ENCODE measurements at places on chromosomes 5 and 9.

DNA sequence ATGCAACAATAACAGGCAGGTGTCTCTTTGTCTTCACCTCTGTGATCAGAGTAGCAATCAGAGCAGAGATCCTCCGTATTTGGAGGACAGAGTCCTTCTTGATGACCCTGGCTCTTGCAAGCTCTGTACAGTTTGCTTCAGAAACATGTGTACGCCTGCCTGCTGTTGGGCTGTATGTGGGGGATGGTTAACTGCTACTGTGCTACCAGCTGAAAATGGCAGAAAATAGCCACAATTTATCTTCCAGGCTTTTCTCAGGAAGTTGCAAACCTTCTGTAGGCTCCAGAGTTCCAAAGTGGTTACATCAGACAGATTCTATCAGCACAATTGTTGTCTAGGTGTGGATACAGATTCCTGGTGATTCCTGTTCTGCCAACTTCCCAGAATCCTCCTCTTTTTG, 35.5 kb downstream of the DDX46 start:
- DNase-seq = no peak

GRCh38 chr9:90987566-90987965, 185.9 kb downstream of the SYK start:
- DNase-seq = no peak

DNA sequence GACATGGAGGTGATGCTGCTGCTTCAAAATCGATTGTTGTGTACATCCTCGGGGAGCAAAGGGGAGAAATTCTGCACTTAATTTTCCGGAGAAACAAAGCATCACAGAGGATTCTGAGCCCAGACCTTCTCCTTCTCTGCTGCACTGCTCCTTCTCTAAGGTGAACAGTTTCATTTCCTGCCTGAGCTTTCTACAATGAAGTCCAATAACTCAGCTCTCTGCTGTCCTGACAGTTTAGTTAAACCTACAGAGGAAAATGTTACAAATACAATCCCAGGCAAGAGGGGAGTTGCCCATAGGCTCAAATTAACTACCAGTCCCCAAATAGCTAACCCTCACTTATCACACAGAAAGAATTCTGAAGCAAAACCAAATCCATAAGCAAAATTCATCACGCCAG, 206.3 kb downstream of the EFNA5 start:
- DNase-seq = no peak

GRCh38 chr5:167945542-167946384, 345.7 kb upstream of the WWC1 start:
- DNase-seq = no peak

DNA sequence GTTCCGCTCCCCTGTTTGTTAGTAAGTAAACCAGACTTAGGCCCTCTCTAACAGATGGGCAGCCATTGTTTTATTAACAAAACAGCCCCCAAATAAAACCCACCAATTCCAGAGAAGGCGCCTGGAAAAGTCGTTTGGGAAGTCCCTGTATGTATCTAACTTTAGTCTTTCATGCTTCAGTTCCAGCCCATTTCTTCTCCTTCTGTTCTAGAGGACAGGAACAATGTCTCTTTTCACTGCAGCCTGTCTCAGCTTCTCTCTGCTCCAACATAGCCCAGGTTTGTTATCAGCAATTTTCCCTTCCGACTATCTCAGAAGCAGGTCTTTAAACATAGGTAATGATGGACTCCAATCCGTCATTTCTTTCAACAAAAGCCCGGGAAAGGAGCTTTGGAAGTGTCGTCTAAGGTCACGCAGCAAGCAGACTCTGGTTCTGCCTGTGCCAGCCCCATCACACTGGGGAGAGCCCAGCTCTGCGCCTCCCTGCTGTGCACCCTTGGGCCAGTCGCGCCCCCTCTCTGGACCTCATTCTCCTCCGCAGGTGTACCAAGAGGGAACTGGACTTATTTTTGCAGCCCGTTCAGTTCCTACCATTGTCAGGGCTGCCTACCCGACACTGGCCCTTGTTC, 9.6 kb upstream of the AKNA start:
- DNase-seq = no peak

GRCh38 chr5:117877731-117878130, 1110.6 kb downstream of the DTWD2 start:
- DNase-seq = no peak

- DNase-seq = no peak
Observed at GRCh38 chr9:93600504-93600903, 24.1 kb downstream of the PHF2 start.

DNA sequence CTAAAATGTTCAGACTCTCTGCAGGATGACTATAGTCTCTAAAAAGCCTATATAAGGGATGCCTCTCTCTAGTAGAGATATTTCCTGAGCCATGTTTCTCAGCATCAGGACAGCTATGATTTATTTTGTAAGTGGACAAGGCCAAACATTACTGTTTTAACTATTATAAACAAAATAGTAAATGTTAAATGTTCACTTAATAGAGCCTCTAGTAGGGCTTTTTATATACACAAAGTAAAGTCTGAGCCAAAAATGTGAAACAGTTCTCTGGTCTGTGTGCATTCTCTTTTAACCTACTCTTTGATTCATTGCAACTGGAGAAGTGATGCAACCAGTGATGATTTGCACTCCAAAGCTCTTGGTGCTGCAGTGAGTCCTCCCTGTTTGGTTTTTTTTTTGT, 220.5 kb downstream of the GDNF start:
- DNase-seq = no peak

GRCh38 chr9:1173993-1174392, 123.8 kb downstream of the DMRT2 start:
- no peak for DNase-seq

DNA sequence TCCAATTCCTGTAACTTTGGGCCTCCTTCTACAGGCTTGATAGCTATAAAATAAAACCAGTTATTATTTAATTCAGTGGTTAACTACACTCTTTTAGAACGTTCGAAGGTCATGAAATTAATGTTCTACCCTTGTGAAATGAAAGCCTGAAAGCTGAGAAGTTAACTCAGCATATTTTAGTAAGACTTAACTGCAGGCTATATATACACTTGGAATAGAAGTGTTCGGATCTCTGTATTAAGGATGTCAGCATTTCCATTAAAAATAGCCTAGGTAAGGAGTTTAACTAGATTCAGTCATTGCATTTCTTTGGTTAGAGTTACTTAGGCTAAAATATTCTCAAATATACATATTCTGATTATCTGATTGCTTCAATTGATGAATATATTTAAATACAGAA, 229.2 kb downstream of the MRPS30 start:
- DNase-seq = no peak

DNA sequence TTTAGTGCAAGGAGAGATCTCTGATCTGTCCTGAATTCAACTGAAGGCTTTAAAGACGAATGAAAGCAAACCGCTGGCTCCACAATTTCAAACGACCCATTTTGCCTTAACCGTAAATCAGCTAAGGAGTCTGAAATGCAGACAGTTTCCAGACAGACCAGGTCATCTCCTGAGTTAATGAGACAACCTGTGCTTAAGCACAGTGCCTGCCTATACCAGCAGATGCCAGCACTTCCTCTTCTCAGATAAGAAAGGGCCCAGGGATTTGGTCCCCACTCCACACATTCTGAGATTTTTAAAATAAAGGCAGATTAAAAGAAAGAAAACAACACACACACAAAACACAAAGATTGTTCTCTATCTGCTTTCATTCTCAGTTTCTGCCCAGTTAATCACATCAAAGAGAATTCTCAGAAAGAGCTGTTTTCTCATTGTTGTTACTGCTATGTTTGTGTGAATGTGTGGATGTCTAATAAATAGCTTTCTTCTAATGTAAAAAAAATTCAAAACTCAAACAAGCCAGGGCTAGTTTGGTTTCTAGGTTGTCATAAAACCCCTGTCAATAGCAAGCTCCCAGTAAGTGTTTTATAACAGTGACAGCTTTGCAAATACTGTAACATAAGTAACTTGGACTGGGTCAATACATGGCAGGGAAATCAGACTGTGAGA, 157.7 kb upstream of the SLC24A2 start:
- DNase-seq = no peak

DNA sequence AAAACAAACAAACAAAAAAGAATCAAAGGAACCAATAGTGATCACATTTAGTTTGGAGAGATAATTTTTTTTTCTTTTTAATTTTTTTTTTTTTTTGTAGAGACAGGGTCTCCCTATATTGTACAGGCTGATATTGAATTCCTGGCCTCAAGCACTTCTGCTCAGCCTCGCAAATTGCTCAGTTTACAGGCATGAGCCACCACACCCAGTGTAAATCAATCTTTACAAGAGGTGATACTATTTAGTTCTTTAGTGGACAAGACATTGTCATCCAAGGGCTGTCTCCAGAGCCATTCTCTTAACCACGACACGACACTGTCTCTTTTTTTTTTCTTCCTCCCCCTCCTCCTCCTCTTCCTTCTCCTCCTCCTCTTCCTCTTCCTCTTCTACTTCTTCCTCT, 29.6 kb downstream of the ERAP2 start:
- DNase-seq = no peak

DNA sequence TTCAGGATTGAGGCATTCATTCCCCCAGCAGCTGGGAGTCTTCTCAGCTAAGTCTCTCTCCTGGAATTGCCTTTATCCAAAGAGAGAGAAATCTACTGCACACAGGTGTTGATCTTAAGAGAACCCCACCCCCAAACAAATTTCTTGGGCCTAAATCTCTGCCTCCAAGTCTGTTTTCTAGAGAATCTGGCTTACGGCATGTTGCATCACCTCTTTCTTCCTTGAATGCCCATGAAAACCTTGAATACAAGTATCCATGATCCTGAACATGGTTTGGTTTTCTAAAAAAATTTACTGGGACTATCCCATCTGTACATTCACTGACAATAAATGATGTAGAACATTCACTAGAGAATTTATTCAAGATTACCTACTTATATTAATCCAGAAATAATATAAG, 401.6 kb downstream of the PDE4D start:
- no peak for DNase-seq

DNA sequence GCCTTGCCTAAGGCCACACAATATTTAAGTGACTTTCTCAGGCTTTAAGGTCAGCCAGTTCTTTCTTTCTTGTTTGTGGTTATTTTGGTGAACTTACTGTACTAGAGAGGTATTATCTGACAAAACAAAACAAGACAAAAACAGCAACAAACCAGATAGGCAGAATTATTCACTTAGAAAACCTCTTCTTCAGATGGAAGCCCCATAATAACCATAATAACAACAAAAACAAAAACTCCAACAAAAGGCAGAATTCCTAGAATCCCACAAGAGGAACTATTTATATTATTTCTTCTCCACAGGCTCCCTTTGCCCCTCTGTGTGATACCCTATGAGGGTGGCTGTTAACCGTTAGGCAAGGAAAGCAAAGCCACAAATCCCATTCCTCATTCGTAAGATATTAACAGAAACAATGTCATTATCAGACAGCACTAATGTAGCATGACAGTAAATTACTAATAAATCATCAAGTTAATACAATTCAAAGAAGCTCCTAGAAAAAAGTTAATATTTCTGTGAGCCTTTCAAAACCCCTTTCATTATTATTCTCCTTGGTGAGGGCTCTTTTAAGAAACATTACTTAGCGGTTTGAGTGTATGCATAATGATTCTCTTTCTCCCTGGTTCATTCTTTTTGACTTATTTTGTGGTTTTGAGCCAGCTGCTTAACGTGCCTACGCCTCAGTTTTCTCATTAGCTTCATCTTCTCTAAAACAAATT, 274.9 kb downstream of the EFNA5 start:
- no peak for DNase-seq

- DNase-seq = peak; percentile 70
Observed at GRCh38 chr9:33458444-33458843, 11.1 kb upstream of the AQP3 start.

- DNase-seq = no peak
Observed at GRCh38 chr5:88847420-88847819, 35.6 kb downstream of the MEF2C start.

DNA sequence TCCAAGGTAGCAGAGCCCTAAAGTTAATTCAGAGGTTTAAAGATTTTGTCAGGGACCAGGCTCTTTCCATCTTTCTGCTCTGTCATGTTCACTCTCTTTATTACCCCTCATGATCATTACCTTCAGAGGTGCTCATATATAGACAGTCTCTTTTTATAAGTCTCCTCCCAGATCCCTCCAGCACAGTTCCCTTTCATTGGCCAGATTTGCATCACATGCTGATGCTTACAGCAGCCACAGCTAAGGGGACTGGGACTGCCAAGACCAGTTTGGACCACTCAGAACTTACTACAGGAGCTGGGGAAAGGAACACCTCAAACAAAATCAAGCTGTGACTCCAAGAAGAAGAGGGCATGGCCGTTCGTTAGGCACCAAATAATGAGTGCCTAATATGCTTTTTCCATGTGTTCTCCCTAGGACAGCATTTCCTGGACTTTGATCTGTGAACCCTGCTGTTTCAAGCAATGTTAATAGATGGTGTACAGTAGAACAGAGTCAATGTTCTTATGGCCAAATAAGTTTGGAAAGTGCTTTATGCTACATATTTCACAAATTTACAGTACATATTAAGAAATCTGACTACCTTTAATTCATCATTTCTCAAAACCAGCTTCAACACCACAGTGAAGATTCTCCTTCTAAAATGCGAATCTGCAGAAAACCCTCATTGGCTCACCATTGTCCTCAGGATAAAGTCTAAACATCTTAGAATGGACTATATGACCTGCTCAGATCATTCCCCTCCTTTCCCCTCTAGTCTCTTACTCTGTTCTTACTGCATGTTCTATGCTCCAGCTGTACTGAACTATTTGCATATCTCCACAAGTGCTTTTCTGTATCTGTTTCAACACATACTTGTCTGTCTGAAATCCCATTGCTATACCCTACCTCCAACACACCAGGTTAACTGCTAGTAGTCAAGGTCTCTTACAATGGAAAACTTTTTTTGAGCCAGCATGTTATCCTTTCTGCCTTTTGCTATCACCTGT, 3.4 kb downstream of the C5orf58 start:
- no peak for DNase-seq

DNA sequence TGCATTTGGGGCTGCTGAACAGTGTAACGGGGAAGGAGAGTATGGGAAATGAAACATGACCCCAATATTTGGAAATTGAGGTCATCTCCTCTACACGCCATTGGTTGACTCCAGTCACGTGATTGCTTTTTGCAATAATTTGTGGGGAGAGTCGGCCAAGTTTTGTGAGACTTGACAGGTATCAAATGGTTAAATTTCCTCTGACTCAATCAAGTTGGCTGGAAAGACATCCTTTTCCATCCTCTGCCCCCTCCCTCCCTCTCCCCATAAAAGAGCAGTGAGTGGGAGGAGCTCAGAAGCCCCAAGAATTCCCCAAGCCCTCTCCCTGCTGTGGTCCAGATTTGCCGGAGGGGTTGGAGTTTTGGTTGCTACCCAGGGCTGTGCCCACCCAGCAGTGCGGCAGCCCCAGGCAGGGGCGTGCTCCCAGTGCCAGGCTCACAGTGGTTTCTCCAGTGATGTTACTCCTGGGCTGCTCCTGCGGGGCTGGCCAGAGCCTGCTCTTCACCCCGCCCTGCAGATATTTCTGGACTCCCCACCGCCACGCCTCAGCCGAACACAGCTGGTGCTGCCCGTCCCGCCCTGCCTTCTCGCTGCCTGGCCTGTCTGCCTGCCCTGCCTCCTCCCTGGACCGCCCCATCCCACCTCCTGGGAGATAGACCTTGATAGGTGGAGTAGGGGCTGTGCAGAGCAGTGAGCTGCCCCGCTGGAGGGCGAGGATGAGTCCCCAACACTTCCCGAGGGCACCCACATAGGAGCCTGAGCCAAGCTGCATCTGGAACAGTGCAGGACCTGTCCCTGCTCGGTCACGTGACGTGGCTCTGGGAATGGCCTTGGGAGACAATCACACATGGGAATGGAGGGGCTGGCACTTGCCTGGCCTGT, 3.4 kb downstream of the COL5A1 start:
- DNase-seq = no peak
